Substantia nigra (tissue), 51 donors: ENCODE measurements at places on chromosomes 16 and 17.
A peak's percentile ranks its signal among the peaks of the same experiment; 100 is the strongest.

DNA sequence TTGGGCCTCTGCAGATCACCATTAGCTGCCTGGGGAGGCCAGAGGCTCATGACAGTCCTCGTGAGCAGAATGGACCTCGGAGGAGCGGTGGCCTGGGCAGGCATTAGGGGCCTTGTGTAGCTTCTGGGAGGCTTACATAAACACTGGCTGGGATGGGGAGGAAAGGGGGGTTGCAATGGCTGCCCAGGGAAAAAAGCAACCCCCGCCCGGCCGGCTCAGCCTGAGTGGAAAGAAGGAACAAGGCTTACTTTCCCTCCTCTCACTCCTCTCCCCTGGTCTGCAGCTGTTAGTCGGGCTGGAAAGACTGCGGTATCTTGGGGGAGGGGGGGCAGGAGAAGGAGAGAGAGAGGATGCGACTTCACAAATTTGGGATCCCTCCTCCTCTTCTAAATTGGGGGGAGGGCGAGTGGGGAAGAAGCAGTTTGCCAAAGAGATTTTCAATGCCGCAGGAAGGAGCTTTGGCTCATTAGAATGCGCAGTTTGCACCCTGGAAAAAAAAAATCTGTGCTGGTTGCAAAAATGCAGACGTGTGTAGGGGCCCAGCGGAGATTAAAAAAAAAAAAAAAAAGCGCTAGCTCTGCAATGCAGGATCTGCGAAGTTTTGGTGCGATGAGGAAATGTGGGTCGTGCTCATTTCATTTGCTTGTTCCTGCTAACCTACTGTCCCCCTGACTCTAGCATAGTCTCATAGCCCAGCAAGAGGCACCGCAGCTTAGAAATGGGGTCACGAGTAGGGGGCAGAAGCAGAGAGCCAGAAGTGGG, 6.6 kb upstream of the NR1D1 start:
- peak; percentile 28 for DNase-seq

GRCh38 chr16:25411396-25412081, 153.9 kb upstream of the ZKSCAN2 start:
- no peak for DNase-seq

DNA sequence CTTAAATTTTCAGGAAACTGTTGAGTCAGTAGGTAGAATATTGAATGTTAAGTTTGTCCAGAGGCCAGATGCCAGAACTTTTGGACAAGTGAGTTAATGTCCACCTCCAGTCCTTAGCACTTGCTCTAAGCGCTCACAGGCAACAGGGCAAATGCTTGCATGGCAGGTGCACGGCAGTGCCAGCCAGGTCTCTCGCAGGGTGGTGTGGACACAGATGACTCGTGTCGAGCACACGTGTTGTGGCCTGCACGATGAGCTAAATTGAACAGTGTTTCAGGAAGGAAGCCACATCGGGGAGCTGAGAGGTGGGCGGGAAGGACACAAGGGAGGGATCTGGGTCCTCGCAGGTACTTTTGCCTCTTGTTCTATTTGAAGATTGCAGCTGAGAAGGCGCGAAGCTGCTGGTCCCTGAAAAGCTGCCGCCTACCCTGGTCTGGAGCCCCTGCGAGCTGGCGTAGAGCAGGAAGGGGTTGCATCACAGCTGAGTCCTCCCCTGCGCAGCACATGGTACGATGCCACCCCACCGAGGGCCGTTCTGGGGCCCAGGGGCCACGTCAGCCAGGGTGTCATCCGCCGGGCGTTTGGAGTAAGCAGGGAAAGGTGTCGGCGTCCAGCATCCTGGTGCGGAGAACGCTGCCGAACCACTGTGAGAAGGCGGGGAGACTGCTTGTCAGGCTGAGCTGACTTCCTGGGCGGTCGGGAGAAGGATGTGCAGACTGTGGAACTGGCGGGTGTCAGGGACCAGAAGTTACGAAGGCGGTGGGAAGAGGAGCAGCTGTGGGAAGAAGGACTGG, 6.3 kb downstream of the RAB40C start:
- no peak for DNase-seq

DNA sequence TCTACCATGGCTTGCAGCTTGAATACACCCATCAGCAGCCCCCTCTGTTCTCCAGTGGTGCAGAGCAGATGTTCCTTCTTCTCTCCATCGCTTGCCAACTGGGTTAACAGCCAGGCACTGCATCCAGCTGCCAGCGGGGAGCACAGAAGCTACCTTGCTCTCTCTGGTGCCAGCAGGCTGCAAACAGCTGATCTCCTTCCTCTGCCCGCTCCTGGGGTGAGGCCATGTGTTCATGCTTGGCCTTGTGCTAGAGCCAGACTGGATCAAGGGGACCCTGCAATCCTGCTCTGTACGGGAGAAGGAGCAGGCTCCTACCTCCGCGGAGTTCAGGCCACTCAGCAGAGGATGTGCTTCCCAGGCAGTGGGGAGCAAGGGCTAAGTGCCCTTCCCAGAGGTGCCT, 24.1 kb upstream of the ENGASE start:
- DNase-seq: no peak

GRCh38 chr17:47276444-47276843, 22.8 kb downstream of the ITGB3 start:
- DNase-seq: no peak

DNA sequence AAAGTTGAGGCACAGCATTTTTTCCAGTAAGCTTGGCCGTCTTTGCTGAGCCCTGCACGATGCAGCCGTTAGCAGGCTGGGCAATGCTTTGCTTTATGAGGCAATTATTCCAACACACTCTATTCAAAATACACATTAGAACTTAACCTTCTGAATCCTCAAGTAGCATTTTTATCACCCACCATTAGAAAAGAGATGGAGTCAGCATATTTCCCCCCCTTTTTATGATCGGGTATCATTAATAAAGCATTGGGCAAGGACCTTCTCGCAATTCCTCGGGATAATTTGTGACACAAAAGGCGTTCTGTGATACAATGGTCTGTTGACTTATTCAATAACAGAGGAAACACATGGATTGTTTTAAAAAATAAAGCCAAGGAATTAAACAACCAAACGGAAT, 374.5 kb upstream of the RBFOX1 start:
- no peak for DNase-seq

DNA sequence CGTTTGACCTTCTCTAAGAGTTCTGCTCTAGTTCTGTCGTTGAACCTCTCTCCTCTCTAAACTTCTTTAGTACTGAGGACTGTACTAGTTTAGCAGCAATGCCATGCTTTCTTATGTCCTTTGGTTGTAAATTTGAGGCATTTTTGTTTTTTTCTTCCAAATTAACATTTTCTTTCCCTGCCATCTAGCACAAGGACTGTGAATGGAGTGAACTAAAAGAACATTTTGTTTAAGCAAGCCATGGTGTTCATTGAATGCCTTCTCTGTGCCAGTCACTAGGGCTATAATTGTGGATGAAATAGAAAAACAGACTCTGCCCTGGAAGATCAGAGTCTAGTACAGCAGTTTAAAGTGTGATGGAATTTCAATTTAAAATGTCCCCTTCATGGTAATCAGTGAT, 137.9 kb downstream of the FTO start:
- DNase-seq: no peak

GRCh38 chr16:634996-635395, 1.1 kb downstream of the METTL26 start:
- no peak for DNase-seq

- no peak for DNase-seq
These were observed 93.7 kb upstream of the TMEM97 start for GRCh38 chr17:28225271-28225670.
